Glutamatergic neuron (in vitro differentiated cells): ENCODE measurements at places on chromosomes 3 and 15. TPM values are rescaled to one million over a fixed set of nuclear protein-coding genes. Genes with fewer than 3 reads are reported as not detected.

Gene ASB14
- total RNA-seq, result not detected

Gene SEMA6D
- 255 TPM for total RNA-seq

DNA sequence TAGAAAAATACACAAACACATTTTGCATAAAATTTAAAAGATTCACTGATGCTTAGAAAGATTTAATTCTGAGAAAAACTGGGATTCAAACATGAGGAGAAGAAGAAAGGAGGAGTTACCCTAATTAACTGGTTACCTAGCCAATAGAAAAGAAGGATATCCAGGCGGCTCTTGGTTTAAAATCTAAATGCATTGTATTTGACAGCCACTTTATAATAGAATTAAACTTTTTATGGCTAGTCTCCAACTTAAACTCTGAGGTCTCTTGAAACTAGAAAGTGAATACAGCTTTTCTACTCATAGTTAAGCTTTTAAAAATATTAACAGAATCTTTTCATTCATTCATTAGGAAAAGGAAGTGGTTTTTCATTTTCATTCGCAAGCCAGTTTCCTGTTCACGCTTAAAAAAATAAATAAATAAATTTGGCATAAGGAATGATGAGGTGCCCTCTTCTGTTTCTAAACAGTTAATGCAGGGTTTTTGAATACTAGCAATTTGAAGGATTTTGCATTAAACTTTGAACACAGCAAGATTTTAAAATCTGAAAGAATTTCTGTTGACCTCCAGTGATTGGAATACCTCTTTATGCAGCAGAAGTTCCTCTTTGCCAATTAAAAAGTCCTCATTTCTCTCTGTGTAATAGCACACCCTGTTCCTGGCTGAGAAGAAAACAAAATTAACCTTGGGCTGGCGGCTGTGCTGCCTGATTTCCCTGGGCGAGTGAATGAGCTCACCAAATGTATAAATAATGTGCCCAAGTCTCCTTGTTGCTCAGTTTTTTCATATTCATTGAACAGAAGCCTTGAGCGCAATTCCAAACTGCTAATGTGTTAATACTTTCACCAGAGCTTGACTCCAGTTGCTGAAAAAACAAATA lies 105.1 kb downstream of the ZMAT3 start:
- H3K4me1 ChIP-seq, result no peaks in the 10 kb centered on the region
- H3K4me3 ChIP-seq, result no peak overlapping the region
- no peaks in the 10 kb centered on the region for H3K36me3 ChIP-seq
- no peaks in the 10 kb centered on the region for H3K27me3 ChIP-seq
- H3K27ac ChIP-seq, result no peak overlapping the region
- no peak for DNase-seq

- H3K27me3 ChIP-seq, result no peaks in the 10 kb centered on the region
- H3K27ac ChIP-seq, result no peak overlapping the region
- no peaks in the 10 kb centered on the region for H3K36me3 ChIP-seq
- no peak for DNase-seq
Measured at GRCh38 chr3:37126856-37127255, 47.5 kb downstream of the LRRFIP2 start.

GRCh38 chr3:51712963-51713362 lies 6.1 kb downstream of the GRM2 start:
- peaks cover 13% of the 10 kb centered on the region for H3K27me3 ChIP-seq
- H3K4me3 ChIP-seq, result no peak overlapping the region
- peaks cover 42% of the 10 kb centered on the region for H3K4me1 ChIP-seq

DNA sequence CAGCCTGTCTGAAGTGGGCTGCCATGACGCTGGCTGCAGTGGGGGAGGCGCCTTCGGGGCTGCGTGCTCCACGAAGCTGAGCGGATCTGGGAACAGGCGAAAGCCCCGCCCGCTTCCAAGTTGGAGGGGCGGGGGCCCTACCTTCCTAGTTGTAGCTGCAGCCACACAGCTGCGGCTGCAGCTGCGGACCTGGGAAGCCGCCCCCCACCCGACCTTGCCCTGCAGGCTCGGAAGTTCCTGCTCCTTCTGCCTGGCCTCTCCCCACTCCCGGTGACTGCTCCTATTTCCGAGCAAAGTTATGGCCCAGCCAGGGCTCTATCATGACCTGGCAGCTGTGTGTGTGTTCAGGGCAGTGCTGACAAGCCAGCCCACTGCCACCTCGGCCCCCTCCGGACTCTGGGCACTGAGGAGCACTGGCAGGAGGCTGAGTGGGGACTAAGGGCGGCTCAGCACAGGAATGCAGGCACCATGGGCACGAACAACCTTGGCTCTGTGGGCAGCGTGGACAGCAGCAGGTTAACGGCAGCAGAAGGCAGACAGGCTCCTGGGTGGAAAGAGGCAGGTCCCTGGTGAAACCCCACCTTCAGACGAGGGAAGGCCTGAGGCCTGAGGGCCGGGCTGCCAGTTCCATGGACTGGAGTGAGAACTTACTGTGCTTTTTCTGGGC lies 352.4 kb upstream of the TMCO5A start:
- H3K4me1 ChIP-seq, result no peaks in the 10 kb centered on the region
- no peaks in the 10 kb centered on the region for H3K36me3 ChIP-seq
- no peak for DNase-seq
- H3K4me3 ChIP-seq, result no peak overlapping the region
- no peak overlapping the region for H3K27ac ChIP-seq
